ENCODE measurements at places on chromosomes 7 and 10. TPM values are rescaled to one million over a fixed set of nuclear protein-coding genes. Genes with fewer than 3 reads are reported as not detected.

The CALML5 gene
- total RNA-seq = 0.41 TPM

The GIMAP7 gene
- total RNA-seq = 8.2 TPM

The BMPER gene
- 30.2 TPM for total RNA-seq

The KNDC1 gene
- total RNA-seq = 1.7 TPM

The ZNF783 gene
- 8.5 TPM for total RNA-seq

The TCAF2 gene
- total RNA-seq = 4.8 TPM

The C10orf90 gene
- 3.8 TPM for total RNA-seq

The CHAT gene
- not detected for total RNA-seq

The CALY gene
- not detected for total RNA-seq

The SVOPL gene
- 0.72 TPM for total RNA-seq

The SUGCT gene
- total RNA-seq = 9.9 TPM

- DNase-seq = peak; percentile 72
Observed at GRCh38 chr7:17041324-17041723, 159.5 kb upstream of the AGR3 start.

DNA sequence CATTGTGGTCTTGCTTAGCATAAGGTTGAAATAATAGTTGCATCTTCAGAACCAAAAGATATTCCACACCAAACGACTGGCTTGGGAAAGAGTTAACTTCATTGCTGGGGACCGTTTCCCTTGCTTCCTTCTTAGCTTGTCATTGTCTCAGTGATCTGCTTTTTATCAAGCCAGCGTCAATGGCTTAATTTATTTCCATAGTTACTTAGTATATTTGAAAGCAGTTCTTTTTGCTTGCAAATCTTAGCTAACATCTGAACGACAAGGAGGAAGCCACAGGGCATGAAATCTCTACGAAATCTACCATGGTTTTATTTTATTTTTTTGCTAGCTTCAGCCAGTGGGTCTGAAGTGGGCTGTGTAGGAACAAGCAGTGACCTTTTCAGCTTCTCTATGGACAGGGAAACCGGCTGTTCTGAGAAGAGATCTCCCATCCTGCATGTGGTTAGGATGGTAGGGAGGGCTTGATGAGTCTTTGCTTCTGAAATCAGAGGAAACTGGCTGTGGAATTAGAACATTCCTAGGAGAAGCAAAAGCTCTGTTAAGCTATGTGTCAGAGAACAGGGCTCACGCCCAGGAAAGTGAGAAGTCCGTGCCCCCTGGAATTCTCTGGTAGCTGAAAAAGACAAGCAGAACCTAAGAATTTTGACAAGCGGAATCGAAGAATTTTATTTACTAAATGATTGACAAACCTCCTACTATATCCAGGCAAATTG is 8.0 kb downstream of the SLC18A2 start:
- peak; percentile 15 for DNase-seq

- no peak for DNase-seq
Observed at GRCh38 chr10:104232613-104233102, 494 bp upstream of the CFAP43 start.

DNA sequence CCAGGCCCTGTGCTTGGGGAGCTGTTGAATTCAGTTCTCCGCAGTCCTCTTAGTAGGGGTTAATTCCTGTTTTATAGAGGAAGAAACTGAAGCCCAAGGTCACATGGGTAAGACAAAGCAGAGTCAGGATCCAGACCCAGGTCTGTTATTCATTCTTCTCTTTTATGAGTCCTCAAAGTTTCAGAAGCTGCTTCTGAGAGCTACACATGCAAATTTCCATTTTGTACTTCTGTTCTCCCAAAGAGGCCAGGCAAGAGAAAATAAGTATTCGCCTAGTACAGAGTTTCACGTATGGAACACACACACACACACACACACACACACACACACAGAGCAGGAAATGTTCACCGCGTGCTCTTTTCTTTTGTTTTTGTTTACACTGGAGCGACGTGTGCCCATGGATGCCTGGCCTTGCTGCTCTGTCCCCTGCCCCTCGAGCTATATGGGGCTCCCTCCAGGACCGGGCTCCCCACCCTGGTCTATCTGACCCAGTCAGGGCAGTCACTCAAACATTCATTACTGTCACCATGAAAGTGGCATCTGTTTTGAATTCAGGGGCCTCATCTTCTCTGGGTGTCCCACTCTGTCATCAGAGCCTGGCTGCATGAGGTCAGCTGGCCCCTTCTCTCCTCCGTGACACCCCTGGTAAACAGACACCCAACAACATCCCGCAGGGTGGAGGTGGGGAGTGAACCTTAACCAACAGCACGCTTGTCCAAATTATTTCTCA is 84.4 kb downstream of the TNS3 start:
- DNase-seq = peak; percentile 41

GRCh38 chr10:110706690-110707098 is 62.6 kb downstream of the RBM20 start:
- peak; percentile 56 for DNase-seq

DNA sequence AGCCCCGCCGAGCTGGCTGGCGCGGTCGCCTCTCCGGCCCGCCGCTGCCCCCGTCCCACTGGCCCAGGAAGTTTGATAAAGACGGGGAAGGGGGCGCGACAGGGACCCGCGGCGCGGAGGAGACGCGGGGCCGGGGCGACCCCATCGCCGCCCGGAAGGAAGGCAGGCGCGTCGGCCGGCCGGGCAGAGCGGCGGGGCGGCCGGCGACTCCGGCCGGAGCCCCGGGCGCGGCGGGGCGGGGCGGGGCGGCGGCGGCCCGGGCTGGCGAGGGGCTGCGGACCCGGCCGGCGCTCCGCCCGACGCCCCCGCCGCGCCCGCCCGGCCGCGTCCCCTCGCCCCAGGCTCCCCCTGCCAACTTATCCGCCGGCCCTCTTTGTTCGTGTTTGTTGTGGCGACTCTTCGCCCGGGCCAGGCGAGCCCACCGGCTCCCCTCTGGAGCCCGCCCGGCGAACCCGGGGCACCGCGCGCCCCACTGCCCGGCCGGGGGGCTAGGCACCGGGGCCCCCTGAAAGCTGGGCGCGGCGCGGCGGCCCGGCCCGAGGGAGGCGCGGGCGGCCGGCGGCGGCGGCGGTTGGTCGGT is 571 bp downstream of the KDM7A start:
- peak; percentile 21 for DNase-seq

GRCh38 chr7:151488096-151488495 is 31.6 kb downstream of the RHEB start:
- no peak for DNase-seq

GRCh38 chr7:100010901-100011300 is 4.5 kb upstream of the ZKSCAN1 start:
- DNase-seq = no peak

- DNase-seq = peak; percentile 62
Observed at GRCh38 chr7:107201795-107202450, 33.1 kb downstream of the HBP1 start.

DNA sequence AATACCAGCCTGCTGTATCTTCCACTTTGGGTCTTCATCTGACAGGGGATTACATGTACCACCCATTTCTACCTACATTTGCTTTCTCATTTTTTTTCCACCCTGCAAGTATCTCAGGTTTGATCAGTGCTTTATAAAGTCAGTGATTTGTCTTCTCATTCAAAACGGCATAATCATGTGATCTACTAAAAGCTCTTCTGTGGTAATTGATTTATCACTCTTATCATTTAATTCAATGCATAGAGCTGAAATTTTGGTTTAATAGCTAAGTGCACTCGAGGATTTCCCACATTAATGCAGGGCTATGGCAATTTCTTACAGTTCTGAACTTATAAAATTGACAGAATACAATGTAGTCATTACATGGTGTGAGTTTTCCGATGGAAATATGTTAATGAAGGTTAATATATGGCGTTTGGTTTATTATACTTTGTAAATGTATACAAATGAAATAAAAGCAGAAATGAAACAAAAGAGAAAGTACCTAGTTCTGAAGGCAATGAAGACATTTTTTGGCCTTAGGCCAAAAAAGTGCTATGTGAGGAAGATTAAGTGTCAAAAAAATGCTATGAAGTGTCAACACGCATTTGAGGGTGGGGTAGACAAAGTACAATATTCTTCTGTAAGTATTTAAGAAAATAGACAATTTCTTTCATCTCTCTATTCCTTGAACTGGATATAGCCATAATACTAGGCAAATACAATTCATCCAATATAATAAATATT is 457.3 kb downstream of the ETV1 start:
- no peak for DNase-seq

DNA sequence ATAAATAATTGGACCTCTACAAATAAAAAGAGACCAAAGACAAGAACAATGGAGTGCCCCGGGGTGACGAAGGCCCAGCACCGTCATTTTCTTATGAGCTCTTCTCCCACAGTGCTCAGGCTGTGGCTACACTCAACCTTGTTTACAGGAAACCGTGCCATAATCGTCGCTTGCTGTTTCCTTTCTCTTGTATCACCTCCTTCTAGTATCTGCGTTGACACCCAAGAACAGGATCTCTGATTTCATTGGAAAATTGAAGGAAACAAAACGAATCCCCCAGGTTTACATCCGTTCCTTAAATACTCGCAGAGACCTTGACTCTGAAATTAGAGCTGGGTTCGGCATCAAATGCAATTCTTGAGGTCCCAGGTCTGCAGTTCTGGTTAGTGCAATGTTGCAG is 1.7 kb upstream of the IGFBP3 start:
- no peak for DNase-seq

DNA sequence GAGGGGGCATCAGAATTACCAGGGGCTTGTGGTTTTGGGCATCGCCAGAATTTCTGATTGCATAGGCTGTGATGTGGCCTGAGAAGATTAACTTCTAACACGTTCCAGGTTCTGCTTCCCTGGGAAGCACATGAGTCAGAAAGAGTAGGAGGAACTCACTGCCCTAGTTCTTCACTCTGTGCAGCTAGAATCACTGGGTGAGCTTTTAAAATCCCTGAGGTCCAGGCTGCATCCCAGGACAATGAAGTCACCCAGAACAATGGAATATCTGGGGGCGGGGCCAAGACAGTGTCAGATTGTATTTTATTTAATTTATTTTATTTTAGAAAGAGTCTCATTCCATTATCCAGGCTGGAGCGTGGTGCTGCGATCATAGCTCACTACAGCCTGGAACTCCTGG is 636.5 kb downstream of the CALN1 start:
- DNase-seq = no peak

DNA sequence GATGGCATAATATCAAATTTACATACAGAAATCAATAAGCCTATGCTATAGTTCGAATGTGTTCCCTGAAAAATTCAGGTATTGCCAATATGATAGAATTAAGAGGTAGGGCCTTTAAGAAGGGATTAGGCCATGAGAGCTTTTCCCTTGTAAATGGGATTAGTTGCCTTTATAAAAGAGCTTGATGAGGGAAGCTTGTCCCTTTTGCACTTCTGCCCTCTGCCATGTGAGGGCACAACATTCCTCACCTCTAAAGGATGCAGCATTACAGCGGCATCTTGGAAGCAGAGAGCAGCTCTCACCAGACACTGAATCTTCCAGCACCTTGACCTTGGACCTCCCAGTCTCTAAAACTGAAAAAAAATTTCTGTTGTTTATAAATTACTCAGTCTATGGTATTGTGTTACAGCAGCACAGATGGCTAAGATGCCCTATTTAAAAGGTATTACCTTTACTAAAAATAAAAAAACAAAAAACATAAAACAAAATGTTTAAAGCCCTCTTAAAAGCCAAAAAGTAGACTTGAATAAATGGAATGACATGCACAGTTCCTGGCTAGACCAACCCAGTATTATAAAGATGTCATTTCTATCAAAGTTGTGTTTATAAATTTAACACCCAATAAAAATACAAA is 909.6 kb downstream of the REEP3 start:
- DNase-seq = no peak

DNA sequence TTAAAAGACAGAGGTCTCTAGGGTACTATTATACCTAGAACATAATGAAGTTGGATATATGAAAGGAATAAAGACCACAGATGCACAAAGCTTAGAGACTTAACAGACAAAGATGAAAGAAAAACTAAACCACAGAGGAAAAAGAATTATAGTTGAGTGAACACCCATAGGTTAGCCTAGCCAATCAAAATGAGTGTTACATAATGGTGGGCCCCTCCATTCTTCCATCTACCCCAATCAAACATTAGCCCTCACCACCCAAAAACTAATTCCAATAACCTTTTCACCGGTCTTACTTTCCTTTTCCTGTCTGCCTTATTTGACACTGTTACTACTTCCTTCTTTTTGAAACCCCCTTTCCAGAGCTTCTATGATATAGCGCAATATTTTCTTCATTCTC is 130.1 kb downstream of the ELMO1 start:
- DNase-seq = no peak

DNA sequence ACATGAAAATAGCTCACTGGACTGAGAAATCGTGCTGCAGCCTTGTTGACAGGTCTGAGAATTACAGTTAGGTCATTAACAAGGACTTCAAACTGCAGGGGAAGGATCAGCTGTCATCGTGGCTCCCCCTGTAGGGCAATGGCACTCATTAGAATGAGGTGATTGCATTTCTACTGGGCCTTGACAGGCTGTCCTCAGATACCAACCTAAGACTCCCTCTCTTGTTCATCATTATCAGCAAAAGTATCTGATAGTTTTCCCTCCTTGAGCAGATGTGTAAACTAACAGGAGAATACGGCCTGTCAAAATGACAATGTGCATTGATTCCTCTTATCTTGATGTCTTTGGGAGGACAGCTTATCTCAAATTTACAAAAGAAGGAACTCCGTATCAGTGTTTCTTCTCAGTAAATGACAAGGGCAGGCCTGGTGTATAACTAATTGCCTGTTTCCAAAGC is 648.5 kb upstream of the LRRN3 start:
- DNase-seq = peak; percentile 28

GRCh38 chr10:61986382-61986781 is 84.9 kb downstream of the ARID5B start:
- no peak for DNase-seq

GRCh38 chr10:109456566-109457301 is 466.6 kb downstream of the XPNPEP1 start:
- DNase-seq = peak; percentile 13

- no peak for DNase-seq
Observed at GRCh38 chr10:33244354-33244967, 90.0 kb downstream of the NRP1 start.

DNA sequence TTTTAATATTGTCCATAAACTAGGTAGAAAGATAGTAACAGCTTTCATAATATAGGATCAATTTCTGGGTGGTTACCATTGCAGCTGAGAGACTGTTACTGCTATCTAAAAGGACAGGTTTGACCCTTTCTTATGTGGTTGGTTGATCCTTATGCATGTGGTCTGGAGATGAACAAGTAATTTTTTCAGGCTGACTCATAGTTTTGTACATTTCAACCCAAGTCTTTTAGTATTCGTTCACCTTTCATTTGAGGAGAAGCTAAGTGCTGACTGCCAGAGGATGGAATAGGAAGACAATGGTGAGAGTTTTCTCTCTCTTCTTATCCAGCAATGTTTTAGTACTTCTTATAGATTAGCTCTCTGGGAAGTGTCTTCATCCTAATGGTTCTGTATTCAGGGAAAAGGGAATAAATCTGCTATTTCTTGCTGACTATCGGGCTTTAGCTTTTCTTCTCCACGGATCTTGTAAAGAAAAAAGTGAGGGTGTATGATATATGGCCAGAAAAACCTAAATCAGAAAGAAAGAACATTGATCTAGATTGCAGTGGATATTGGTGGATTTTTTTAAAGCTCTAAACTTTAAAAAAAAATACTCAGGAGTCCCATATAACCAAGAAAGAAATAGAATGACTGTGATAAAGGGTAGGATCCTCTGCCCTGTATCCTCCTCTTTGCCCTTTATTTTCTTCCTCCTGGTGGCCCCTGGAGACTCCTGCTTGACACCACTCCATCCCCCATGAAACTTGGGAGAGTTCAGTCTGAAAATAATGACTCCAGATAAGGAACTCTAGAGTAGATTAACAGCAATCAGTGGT is 88.0 kb downstream of the CPED1 start:
- no peak for DNase-seq

GRCh38 chr10:110389255-110389654 is 84.5 kb upstream of the SMNDC1 start:
- no peak for DNase-seq

- peak; percentile 34 for DNase-seq
Observed at GRCh38 chr10:129033790-129034272, 433.2 kb upstream of the MGMT start.

Data from tongue (tissue), 3 donors.